ENCODE measurements at places on chromosomes 7 and 10.

DNA sequence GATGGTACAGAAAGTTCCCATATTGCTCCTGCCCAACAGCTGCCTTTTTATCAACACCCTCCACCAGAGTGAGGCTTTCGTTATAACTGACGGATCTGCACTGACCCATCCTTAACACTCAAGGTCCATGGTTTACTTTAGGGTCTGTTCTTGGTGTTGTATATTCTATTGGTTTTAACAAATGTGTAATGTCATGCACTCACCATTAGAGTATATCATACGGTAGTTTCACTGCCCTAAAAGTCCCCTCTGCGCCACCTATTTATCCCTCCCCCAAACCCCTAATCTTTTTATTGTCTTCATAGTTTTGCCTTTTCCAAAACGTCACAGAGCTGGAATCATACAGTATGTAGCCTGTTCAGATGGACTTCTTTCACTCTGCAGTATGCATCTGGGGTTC is 102.8 kb upstream of the TNS3 start:
- no peak for DNase-seq

GRCh38 chr10:114631666-114632417 is 26.2 kb downstream of the ABLIM1 start:
- DNase-seq = no peak

GRCh38 chr7:151374726-151375125 is 33.1 kb downstream of the NUB1 start:
- no peak for DNase-seq

DNA sequence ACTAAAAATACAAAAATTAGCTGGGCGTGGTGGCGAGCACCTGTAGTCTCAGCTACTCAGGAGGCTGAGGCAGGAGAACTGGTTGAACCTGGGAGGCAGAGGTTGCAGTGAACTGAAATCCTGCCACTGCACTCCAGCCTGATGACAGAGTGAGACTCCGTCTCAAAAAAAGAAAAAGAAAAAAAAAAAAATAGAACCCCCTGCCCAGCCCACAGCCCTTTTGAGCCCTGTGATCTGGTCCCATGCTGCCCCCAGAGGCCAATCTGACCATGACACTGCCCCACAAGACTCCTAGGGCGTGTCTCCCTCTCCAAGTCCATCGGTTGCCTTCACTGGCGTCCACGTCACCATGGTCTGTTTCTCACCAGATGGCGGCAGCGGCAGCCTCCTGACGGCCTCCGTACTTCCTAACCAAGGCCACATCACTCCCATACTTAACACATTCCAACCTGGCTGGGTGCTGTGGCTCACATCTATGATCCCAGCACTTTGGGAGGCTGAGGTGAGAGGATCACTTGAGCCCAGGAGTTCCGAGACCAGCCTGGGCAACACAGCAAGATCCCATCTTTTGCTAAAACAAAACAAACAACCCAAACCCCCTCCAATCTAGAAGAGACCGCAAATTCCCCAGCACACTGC is 18.0 kb downstream of the STX1A start:
- peak; percentile 28 for DNase-seq

DNA sequence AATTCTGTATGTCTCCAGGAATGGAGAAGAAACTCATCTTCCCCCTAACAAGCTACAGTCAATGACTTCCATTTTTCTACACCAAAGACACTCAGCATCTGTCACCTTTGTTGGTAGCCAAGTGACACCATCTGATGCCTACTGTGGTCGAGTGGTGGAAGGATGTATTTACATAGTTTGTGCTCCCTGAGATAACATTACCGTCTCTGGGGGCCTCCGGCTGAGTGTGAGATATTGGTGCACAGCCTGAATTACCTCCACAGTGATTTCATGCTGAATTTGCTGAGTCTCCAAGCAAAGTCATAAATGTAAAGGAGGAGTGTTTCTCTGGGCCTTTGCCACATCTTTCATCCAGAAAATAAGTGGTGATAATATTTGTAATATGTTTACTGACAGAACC is 114.0 kb downstream of the GRID1 start:
- DNase-seq = peak; percentile 81

DNA sequence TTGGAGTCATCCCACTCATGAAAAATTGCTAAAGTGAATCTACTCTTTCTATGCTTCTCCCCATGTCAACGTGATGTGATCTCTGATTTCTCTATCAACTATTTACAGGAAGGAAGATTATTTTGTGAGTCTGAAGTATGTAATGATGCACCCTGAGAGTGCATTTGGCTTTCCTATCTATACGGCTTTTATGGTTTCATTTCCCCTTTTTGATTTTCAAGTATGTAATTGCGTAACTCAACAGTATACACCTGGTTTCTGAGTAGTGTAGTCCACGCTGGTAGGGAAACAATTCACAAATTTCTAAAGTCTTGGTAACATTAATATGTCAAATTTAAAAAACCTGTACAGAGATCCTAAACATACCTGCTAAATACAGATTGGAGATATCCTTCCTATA is 194.7 kb upstream of the SEMA3A start:
- DNase-seq = peak; percentile 13

- no peak for DNase-seq
Observed at GRCh38 chr10:35426657-35427056, 90.3 kb downstream of the CCNY start.

GRCh38 chr7:157058068-157058467 is 47.6 kb upstream of the MNX1 start:
- peak; percentile 14 for DNase-seq
